Activated naive CD4-positive, alpha-beta T cell treated with anti-CD3 and anti-CD28 coated beads, Interleukin-2, amount 10 ng/mL, durations not matched to agents 5 hours and 36 hours (primary cell): ENCODE measurements at places on chromosomes 6 and 20. TPM values are rescaled to one million over a fixed set of nuclear protein-coding genes. Genes with fewer than 3 reads are reported as not detected.

KIF25 gene
- total RNA-seq: not detected

APCDD1L gene
- not detected for total RNA-seq

ARFGEF3 gene
- 0.20 TPM for total RNA-seq

BAG2 gene
- total RNA-seq: 7.8 TPM

EPPIN gene
- total RNA-seq: not detected

BTN3A1 gene
- 102 TPM for total RNA-seq

CFAP206 gene
- total RNA-seq: not detected

C2 gene
- total RNA-seq: 0.93 TPM

ARHGAP40 gene
- not detected for total RNA-seq

ZBTB12 gene
- 1.5 TPM for total RNA-seq

CYP24A1 gene
- not detected for total RNA-seq

RALGAPB gene
- 33.8 TPM for total RNA-seq

PPIL1 gene
- 15.7 TPM for total RNA-seq

CLVS2 gene
- total RNA-seq: not detected

LY6G6C gene
- not detected for total RNA-seq

RBM24 gene
- not detected for total RNA-seq
